Ammon's horn (tissue), 1 donor: ENCODE measurements at places on chromosomes 13 and 19.
A peak's percentile ranks its signal among the peaks of the same experiment; 100 is the strongest.

- DNase-seq: no peak
Observed at GRCh38 chr19:601310-601709, 11.6 kb downstream of the HCN2 start.

GRCh38 chr13:40486518-40487163, 179.8 kb downstream of the FOXO1 start:
- DNase-seq: no peak

GRCh38 chr13:27774169-27774568, 18.1 kb upstream of the GSX1 start:
- DNase-seq: no peak

GRCh38 chr19:9709305-9709704, 34.4 kb upstream of the ZNF562 start:
- DNase-seq: peak; percentile 79

DNA sequence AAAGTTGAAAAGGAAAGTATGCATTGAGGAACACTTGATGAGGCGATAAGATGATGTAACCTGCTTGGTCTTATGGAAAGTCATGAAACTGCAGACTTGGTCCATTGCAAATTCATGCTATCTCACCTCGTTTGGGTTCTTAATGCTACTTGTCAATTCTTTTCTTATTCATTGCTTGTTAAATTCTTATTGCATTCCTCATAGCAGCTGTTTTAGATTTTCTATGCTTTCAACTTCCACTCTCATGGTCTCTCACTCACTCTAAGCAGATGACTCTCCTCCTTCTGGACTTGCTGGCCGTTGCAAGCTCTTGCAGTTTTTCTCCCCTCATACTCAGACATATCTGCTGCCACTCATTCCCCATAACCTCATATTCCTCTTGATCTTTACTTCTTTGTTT, 67.8 kb upstream of the CSNK1A1L start:
- DNase-seq: no peak

DNA sequence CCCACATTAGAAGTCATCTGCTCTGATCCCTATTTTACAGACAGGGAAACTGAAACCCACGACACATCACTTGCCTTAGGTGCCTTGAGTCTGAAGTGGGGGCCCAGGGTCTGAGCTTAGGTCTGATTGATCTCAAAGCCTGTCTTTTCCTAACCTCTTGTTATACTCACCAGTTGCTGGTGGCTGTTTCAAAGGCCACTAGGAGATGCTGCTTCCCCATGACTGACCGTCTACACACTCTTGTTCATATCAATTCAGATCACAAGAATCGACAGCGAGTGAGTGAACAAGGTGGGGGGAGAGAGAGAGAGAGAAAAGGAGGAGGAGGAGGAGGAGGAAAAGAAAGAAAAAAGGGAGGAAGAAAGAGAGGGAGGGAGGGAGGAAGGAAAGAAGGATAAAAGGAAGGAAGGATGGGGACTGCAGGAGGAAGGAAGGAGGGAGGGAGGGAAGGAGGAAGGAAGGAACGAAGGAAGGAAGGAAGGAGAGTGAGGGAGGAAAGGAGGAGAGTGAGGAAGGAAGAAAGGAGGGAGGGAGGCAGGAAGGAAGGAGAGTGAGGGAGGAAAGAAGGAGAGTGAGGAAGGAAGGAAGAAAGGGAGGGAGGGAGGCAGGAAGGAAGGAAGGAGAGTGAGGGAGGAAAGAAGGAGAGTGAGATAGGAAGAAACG, 3.3 kb downstream of the OR10H1 start:
- DNase-seq: no peak

- DNase-seq: no peak
Observed at GRCh38 chr13:60324131-60324530, 72.9 kb upstream of the TDRD3 start.

DNA sequence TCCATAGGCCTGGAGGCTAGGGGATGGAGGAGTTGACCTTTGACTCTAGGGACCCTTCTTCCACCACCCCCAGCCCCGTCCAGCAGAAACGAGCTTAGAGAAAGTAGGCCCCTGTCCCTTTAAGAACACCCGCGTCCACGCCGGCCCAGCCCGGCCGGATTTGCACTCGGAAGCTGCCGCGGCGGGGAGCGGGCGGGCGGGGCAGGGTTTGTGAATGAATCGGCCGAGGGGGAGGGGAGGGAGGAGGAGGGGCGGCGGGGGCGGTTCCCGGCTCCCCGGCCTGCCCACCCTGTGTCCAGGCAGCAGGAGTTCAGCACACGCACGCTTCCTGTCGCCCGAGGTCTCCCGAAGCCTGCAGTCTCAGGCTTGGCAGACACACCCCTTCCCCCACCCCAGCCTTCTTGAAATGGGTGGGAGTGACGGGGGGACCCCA, 1.5 kb downstream of the UNC13A start:
- DNase-seq: no peak

- peak; percentile 71 for DNase-seq
Observed at GRCh38 chr19:10505583-10506229, 2.5 kb upstream of the KEAP1 start.

DNA sequence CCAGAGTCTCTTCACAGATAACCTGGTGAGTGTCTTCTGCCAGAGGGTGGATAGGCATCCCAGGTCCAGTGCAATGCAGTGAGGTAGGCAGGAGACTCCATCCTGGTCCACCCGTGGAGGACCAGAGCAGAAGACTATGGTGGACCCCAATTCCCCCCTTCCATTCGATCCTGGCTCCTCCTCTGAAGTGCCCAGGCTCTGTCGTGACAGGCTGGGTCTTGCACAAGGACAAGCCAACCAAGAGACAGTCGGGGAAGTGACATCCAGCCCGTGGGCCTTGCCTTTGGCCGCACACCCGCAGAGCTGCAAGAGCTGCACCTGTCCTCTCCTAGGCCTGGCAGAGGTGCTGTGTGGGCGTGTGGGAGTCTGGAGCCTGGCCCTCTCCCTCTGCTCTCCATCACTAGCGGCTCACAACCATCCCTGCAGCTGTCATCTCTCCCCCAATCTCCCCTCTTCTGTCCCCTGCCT, 3.1 kb downstream of the ZNF784 start:
- no peak for DNase-seq

GRCh38 chr13:103145442-103145841, 79.2 kb upstream of the SLC10A2 start:
- DNase-seq: no peak

- DNase-seq: no peak
Observed at GRCh38 chr19:11251650-11252314, 10.5 kb downstream of the DOCK6 start.

DNA sequence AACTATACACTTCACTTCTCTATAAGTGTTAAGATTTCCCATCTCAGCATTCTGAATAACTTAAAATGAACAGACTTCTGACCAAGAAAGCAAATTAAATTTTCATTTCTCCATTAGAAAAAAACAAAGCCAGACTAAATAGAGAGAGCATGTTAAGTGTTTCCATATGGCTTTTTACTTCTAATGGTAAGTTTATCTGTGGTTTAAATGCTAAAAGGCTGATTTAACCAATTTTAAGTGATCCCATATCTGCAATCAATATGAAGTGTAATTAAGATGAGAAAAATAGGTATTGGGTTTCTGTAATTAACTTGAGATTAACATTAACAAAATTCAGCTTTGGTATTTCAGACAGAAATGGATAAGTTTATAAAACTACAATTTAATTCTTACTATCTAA, 107.8 kb downstream of the ELF1 start:
- DNase-seq: no peak

DNA sequence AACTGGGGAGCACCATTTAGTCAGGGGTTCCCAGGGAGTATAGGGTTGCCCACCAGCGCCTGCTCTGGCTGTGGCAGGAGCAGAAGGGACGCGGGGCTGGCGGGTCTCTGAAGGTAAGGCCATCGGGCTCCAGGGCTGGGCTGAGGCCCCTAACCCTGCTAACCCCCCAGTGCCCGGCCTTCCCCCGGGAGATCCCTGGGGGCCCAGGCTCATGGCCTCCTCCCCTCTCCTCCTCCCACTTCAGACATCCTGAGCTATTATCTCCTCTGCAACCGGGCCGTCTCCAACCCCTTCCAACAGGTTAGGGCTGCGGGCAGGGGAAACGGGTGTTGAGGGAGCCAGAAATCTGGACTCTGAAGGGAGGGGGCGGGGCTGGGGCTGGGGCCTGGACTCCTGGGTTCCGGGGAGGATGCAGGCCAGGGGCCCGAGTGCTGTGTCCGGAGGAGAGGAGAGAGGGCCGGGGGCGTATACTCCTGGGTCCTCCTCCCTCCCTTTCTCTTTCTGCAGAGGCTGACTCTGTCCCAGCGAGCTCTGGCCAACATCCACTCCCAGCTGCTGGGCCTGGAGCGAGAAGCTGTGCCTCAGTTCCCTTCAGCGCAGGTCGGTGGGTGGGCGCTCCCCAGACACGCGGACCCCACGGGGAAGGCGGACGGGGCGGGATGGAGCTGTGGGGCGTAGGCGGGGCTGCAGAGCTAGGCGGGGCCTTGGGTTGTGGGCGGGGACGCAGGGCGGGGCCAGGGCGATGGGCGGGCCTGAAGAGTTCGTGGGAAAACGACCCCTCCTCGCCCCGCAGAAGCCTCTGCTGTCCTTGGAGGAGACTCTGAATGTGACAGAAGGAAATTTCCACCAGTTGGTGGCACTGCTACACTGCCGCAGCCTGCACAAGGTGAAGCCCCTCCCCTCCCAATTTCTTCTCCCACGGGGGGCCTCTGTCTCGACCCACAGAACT, 15.3 kb downstream of the TTYH1 start:
- peak; percentile 78 for DNase-seq

DNA sequence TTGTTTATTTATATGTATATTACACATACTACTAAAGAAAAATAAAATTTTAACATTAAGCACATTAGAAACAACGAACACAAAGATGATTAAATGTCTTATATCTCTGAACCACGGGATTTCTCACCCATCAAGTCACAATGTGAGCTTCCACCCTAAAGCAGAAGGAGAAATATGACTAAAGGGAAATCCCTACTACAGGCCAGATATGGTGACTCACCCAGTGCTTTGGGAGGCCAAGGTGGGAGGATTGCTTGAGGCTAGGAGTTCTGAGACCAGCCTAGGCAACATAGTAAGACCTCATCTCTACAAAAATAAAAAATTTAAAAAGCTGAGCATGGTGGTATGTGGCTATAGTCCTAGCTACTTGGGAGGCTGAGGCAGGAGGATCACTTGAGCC, 24.6 kb downstream of the DCT start:
- no peak for DNase-seq

DNA sequence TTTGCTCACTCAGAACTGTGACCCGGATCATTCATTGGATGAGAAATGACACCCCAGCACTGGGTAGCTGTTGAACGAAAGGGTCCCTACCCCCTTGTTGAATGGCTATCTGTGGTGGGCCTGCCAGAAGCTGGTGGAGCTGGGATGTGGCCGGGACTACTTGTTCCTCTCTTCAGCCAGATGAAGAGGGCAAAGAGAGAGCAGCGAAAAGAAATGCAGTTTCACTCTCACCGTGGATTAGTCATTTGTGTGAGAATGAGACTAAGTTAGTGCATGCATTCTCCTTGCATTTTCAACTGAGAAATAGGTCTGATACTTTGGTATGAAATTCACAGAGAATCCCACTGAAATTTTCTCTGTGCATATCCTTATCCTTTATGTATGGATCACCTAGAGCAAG, 553.1 kb downstream of the IRS2 start:
- no peak for DNase-seq

- no peak for DNase-seq
Observed at GRCh38 chr19:1400281-1401137, 833 bp downstream of the GAMT start.

DNA sequence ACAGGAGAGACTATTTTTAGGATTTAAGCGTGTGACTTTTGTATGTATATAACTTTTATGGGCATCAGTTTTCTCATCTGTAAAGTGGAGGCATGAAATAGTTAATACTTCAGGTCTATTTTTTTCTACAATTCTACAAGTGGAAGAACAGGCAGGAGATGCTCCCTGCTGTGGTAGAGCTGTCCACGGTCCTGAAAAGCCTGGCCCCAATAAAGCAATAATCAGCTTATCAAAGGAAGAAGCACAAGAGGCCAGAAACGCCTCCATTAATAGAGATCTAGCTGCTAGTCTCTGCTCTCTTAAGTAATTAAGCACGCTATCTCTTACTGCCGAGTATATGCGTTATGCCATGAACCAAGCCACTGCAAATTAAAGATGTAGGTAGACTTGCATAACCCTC, 28.0 kb upstream of the WASF3 start:
- no peak for DNase-seq

GRCh38 chr19:8578642-8579265, 1.5 kb upstream of the MYO1F start:
- DNase-seq: peak; percentile 69
